ENCODE measurements at places on chromosomes 13 and 19. TPM values are rescaled to one million over a fixed set of nuclear protein-coding genes. Genes with fewer than 3 reads are reported as not detected.
A peak's percentile ranks its signal among the peaks of the same experiment; 100 is the strongest.

DNA sequence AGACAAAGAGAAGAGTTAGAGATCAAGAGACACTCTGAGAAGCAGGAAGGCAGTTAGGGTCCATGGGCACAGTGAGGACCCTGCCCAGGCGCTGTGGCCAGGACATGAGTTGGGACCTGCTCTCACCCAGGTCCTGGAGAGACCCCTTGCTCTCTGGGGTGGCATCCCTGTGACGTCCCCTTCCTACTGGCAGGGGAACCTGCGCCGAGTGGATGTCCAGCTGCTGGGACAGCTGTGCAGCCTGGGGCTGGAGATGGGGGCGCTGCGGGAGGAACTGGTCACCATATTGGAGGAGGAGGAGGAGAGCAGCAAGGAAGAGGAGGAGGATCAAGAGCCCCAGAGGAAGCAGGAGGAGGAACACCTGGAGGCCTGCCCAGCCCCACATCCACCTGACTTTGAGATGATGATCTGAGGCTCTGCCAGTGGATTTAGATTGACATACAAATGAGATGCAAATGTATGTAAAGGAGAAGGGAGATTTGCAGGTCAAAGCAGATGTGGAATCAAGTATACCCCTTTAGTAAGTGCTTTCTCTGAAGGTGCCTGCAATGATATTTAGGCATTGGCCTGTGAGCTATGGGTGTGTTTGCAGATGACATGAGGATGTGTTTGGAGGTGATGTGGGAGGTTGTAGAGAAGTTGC is 978 bp downstream of the ERICH4 start:
- no peak for DNase-seq

DNA sequence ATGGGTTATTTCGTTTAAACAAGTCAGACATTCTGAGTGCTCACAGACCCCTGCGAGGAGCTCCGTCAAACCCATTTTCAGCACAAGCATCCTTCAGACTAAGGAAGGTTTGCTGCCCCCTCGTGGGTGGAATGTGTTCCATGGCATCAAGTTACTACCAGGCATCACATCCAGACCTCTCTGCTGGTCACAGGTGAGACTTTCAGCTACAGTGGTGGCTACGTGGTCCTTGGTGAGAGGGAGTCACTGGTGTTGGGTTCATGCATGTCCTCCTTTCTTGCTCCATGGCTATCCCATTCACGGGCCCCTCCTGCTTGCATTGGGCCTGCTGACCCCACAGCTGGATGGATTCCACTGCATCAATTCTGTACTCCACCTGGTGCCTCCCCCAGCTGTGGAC is 9.1 kb upstream of the LILRB5 start:
- peak; percentile 71 for DNase-seq

DNA sequence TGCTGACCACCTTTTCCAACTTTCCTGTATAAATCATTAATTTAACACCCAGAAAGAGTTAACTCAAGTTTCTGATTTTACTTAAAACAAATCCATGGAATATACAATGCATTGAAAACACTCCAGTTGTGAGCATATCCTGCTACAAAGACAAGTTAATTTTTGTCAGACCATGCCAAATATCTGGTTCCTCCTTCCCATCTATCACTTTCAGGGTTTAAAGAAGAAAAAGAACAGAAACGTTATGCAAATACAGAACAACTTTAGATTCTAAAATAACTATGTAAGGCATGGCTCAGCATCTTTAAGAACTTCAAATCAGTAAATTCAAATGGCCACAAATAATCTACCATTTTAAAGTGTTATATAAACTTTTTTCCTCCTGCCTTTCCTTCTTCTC is 14.9 kb downstream of the MRPS31 start:
- no peak for DNase-seq

- no peak for DNase-seq
Measured at GRCh38 chr19:42287827-42288107, 14.2 kb upstream of the PRR19 start.

GRCh38 chr13:37602733-37603381 is 4.3 kb upstream of the POSTN start:
- DNase-seq: peak; percentile 37

- DNase-seq: peak; percentile 57
Measured at GRCh38 chr19:43789029-43789428, 8.3 kb upstream of the KCNN4 start.

- no peak for DNase-seq
Measured at GRCh38 chr19:13301627-13302334, 151.6 kb downstream of the IER2 start.

- DNase-seq: peak; percentile 47
Measured at GRCh38 chr19:2524840-2525723, 49.2 kb downstream of the GADD45B start.

DNA sequence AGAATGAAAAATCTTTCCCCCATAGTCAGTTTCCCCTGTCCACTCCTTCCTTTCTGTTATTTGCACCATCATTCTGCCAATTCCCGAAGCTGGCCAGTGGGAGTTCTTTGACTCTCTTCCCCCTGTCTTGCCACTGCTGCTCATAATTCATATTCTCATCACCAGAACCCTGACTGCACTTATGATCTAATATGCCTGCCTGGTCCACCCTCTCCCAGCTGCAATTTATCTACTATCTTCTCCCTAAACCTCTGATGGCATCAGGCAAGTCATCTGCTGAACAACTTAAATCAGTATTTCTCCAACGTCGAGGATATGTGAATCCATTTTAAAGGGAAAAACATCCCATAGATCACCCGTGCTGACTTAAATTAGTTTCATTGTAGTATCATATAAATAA is 458.0 kb upstream of the GPC6 start:
- no peak for DNase-seq

DNA sequence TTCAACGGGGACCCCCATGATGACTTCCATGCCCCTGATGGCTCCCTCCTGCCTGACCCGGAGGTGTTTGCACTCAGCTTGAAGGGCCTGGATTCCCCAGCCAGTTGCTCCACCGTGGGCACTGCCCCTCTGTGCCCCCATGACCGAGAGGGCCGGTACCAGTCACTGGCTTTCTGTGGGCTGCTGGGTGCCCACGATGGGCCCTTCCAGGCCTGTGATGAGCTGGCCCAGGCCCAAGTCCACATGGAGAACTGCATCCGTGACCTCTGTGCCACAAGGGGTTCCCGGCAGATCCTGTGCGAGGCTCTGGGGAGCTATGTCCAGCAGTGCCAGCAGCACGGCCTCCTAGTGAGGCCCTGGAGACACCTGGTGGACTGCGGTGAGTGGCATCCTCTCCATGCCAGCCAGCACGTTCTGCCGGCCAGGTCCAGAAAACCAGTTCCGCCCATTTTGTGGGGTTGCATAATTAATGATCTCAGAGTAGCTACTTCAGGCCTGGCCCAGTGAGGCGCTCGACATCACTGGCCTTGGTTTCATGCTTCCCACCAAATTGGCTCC is 34.9 kb upstream of the FXYD3 start:
- DNase-seq: no peak

DNA sequence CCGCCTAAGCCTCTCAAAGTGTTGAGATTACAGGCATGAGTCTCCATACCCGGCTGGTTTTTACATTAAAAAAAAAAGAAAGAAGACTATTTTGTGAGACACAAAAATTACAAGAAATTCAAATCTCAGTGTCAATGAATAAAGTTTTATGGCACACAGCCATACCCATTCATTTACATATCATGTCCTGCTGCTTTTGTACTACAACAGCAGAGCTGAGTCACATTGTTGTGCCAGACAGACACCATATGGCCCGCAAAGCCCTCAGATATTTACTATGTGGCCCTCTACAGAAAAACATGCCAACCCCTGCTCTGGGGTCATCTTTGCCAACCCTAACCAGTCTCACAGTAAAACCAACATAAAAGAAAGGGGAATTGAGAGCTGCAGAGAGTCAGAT is 5.3 kb downstream of the SMIM7 start:
- peak; percentile 5 for DNase-seq

DNA sequence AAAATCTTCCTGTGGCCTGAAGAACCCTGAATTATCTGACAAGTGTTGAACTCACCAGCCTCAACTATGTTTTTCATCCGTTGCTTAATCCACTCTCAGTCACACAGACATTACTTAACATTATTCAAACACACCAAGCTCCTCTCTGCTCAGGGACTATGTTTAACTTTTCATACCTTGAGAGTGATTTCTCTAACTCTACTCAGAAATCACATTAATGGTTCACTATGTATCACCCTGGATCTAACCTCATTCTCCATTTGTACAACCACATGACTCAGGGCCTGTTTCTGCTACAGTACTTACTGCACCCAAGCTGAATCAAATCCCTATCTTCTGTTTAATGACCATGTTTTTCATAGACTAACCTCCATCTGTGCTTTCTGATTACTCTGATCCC is 553.7 kb upstream of the PRR20A start:
- no peak for DNase-seq

DNA sequence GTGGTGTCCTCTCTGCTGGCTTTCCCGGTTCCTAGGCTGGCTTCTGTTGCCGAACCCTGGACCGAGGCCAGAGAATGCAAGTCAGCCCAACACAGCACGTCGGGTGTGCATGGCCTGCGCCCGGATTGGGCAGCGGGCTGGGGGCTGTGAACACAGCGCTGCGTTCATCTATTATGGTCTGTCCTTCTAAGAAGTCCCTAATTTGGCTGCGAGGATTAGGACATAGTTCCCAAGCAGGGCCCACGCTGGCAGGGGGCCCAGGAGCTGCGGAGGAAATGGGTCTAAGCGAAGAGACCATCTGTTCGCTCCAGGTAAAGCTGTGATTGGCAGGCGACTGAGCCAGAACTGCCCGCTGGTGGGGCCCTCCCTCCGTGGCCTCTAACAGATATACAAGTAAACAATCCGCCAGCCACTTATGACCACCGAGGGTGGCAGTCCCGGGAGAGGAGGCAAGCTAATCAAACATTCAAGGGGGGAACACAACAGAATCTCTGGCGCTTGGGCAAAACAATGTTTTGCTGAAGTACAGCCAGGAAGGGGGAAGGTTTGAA is 6.0 kb downstream of the SYCE2 start:
- peak; percentile 42 for DNase-seq

GRCh38 chr13:103514619-103515018 is 448.4 kb upstream of the SLC10A2 start:
- DNase-seq: no peak

- no peak for DNase-seq
Measured at GRCh38 chr19:3178973-3179738, 587 bp downstream of the S1PR4 start.

- DNase-seq: no peak
Measured at GRCh38 chr19:7989071-7989575, 16.3 kb downstream of the ELAVL1 start.

DNA sequence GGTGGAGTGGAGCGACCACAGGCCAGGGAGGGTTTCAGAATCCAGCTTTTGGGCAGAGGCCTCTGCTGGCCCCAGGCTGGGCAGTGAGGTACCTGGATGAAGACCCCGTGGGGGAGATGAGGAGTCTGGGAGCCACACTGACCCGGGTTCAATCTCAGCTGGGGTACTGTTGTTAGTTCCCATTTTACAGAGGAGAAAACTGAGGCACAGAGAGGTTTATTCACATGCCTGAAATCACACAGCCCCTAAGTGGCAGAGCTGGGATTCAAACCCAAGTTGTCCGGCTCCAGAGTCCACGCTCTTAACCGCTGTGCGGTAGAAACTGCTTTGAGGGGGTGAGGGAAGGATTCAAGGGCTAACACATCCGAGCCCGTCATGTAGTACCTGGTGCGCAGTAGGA is 45.0 kb downstream of the MYH14 start:
- no peak for DNase-seq

GRCh38 chr13:53054569-53054968 is 26.0 kb downstream of the OLFM4 start:
- no peak for DNase-seq

DNA sequence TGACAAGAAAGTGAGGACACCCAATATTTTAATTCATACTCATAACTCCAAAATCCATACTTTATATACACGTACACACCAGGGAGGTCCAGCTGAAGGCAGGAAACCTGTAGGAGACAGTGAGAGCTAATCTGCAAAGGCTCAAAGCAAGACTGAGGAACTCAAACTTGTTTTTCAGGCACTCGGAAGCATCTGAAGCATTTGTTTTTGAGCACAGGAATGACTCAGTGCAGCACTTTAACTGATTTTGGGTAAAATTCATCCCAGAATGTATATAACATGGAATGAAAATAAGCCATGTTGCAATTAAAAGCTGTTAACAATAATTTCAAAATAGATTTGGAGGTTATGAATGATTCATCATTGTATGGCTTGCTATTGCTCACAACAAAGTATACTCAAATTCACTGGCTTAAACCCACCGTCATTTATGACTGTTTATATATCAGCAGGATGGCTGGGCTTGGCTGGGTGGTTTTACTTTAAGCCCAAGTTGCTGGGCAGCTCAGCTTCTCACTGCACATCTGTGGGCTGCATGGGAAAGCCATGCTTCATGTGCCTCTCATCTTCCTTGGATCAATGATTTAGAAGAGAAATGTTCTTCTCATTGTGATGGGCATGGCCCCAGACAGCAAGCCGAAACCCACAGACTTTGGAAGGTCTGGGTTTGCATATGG is 177.0 kb downstream of the RFC3 start:
- DNase-seq: no peak

- DNase-seq: no peak
Measured at GRCh38 chr19:38812009-38812840, 520 bp downstream of the LGALS4 start.

DNA sequence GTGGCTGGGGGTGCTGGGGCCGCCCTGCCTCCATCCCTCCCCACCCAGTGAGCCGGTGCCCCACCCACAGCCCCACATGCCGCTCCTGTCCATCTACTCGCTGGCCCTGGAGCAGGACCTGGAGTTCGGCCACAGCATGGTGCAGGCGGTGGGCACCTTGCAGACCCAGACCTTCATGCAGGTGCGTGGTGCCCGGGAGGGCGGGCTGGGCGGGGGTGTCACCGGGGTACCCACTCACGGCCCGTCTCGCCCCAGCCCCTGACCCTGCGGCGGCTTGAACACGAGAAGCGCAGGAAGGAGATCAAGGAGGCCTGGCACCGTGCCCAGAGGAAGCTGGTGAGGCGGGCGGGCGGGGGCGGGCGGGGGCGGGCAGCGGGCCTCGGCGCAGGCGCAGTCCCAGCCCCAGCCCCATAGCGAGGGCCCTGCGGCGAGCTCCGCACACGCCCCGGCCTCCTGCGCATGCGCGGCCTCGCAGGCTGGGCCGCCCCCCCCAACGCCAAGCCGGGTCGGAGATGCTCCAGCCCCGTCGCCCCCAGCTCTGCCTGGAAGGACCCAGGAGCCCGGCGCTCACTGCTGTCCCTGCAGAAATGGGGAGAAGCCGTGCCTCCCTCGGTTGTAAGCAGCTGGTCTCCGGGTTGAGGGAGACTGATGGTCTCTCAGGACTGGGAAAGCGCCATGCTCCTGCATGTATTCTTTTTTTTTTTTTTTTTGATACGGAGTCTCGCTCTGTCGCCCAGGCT is 7.7 kb downstream of the ARHGAP45 start:
- DNase-seq: no peak

GRCh38 chr13:73938372-73939070 is 195.7 kb downstream of the KLF12 start:
- no peak for DNase-seq

GRCh38 chr19:41321600-41322270 is 11.8 kb downstream of the CCDC97 start:
- DNase-seq: no peak

GARIN5B gene
- not detected for total RNA-seq

PROZ gene
- not detected for total RNA-seq

NKPD1 gene
- 0.13 TPM for total RNA-seq

CCDC97 gene
- total RNA-seq: 7.7 TPM

FOXA3 gene
- total RNA-seq: 0.13 TPM

COL4A1 gene
- 1,098 TPM for total RNA-seq

ZNF813 gene
- total RNA-seq: 2.7 TPM

ZNF208 gene
- total RNA-seq: 0.13 TPM

TEKTIP1 gene
- not detected for total RNA-seq

SLC25A41 gene
- 0.13 TPM for total RNA-seq

CAMSAP3 gene
- under 0.01 TPM for total RNA-seq

TUBB4A gene
- not detected for total RNA-seq

ZNF226 gene
- total RNA-seq: 9.1 TPM

ERICH6B gene
- total RNA-seq: not detected

ATXN8OS gene
- total RNA-seq: not detected

Measured in dermis microvascular lymphatic vessel endothelial cell (primary cell).